ENCODE measurements at places on chromosomes 2 and 18. TPM values are rescaled to one million over a fixed set of nuclear protein-coding genes. Genes with fewer than 3 reads are reported as not detected.

The KRTCAP3 gene
- total RNA-seq, result 0.18 TPM

The FBXO36 gene
- 3.8 TPM for total RNA-seq

The CNRIP1 gene
- 28.4 TPM for total RNA-seq

The SCN9A gene
- total RNA-seq, result 7.8 TPM

The RNF125 gene
- 0.28 TPM for total RNA-seq

The UPP2 gene
- total RNA-seq, result not detected

The INHBB gene
- total RNA-seq, result 0.09 TPM

The CRACDL gene
- not detected for total RNA-seq

The MRO gene
- total RNA-seq, result 0.18 TPM

The UBE2E3 gene
- total RNA-seq, result 31.9 TPM

The HRH4 gene
- under 0.01 TPM for total RNA-seq

The B3GNT7 gene
- total RNA-seq, result under 0.01 TPM

The UBE2F gene
- total RNA-seq, result 46.4 TPM

The TUBA4B gene
- not detected for total RNA-seq

The MRPS5 gene
- 48.8 TPM for total RNA-seq

The TLX2 gene
- not detected for total RNA-seq

The FLACC1 gene
- total RNA-seq, result 0.74 TPM

The TRMT61B gene
- 13.2 TPM for total RNA-seq

The DSG2 gene
- total RNA-seq, result 2.3 TPM

The C2orf81 gene
- total RNA-seq, result 0.57 TPM

The CD226 gene
- total RNA-seq, result 0.85 TPM

The PLB1 gene
- total RNA-seq, result 1.4 TPM

The CELF4 gene
- not detected for total RNA-seq

The TTC39C gene
- total RNA-seq, result 27.5 TPM

The PLEK gene
- 1.1 TPM for total RNA-seq

The ITGA4 gene
- 18.3 TPM for total RNA-seq

The NGEF gene
- total RNA-seq, result 0.74 TPM

The MYO1B gene
- 83.3 TPM for total RNA-seq

The PRADC1 gene
- 11.5 TPM for total RNA-seq

The OSBPL6 gene
- 1.1 TPM for total RNA-seq

The NEB gene
- total RNA-seq, result 0.18 TPM

The SIX3 gene
- total RNA-seq, result not detected

The AMER3 gene
- total RNA-seq, result not detected

The MOB1A gene
- total RNA-seq, result 74.5 TPM

The SERPINB2 gene
- 0.74 TPM for total RNA-seq

All from smooth muscle cell of bladder (primary cell).